ENCODE measurements at places on chromosomes 2 and 18. TPM values are rescaled to one million over a fixed set of nuclear protein-coding genes. Genes with fewer than 3 reads are reported as not detected.

- DNase-seq: no peak
These were observed 29.1 kb downstream of the ID2 start for GRCh38 chr2:8710951-8711350.

DNA sequence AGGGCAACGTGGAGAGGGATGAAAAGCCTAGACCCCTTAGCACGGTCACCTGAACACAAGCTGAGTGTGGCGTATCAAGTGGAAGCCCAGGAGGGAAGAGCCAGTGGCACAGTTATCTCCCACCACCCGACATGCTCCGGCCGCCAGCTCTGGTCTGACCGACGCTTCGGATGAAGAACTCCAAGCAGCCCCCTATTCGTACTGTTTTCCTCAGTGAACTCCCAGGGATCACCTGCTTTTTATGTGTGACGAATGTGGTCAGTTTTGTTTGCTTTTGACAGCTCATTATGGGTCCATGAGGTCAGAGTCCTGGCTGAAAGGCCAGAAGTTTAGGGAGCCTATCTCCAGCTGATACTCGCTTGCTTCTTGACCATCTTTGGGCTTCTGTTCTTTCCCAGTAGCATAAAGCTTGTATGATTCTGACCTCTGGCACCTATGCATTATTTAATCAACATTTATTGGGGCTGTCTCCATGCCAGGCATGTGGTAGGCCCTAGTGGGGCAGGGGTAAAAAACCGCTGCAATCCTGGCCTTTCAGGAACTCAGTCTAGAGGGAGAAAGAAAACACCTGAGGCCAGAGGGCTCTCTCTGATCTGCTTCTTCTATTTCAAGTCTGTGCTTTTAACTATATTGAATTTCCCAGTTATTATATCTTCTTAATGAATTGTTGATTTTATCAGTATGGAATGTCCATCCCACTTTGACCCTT is 33.0 kb upstream of the MRPL33 start:
- no peak for DNase-seq

DNA sequence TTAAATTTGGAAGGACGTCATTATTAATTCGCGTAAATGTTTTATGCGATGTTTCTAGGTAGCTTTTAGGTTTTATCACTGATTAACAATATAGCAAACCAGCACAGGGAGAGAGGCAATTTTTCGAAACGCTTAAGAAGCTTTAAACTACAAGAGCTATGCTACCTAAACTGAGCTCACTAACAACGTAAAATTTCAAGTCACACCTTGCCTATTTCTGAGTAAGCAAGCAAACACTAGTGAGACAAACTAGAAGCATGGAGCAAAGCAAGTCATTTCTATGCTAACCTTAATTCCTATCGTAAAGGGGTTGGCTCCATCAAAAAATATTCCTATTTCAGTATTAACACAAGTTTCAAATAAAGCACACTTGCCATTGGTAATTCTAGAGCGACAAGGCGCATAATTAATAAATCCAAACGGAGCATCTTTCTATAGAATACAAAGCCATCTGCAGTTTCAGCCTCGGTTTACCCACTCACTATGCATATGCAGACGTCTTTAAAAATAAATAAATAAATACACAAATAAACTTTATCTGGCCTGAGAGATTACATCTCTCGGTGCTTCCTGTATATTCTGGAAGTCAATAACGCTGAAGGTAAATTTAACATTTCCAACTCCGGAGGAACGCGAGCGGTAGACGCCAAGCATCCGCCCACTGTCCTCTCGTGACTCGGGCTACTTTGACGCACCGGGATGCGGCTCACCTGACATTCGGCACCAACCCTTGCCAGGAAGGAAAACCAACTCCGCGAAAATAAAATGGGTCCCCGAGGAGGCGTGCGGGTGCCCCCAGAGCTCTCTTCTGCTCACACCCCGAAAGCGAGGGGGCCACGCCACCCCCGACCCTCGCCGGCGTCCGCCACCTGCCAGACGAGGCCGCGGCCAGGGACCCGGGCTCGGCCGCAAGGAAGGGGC is 947 bp downstream of the ITSN2 start:
- DNase-seq: no peak

DNA sequence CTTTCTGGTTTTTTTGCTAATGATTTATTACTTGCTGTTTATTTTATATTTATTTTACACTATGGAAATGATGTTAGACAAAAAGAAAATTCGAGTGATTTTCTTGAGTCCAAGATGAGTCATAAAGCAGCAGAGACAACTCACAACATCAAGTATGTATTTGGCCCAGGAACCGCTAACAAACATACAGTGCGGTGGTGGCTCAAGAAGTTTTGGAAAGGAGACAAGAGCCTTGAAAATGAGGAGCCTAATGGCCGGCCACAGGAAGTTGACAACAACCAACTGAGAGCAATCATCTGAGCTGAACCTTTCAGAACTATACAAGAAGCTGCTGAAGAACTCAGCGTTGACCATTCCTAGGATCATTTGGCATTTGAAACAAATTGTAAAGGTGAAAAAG is 594.1 kb downstream of the SATB2 start:
- DNase-seq: no peak

The RND3 gene
- total RNA-seq: 222 TPM

The SIX2 gene
- 0.48 TPM for total RNA-seq

GRCh38 chr2:192087398-192087958 is 107.3 kb downstream of the TMEFF2 start:
- DNase-seq: no peak

- no peak for DNase-seq
These were observed 56.8 kb upstream of the RASGRP3 start for GRCh38 chr2:33419581-33420200.

All from umbilical cord (tissue), 2 donors.